ENCODE measurements at places on chromosomes 16 and 17.

GRCh38 chr16:89118361-89119165 lies 24.9 kb downstream of the ACSF3 start:
- DNase-seq, result no peak

- no peak for DNase-seq
Measured at GRCh38 chr16:57759541-57760356, 24.2 kb downstream of the KATNB1 start.

DNA sequence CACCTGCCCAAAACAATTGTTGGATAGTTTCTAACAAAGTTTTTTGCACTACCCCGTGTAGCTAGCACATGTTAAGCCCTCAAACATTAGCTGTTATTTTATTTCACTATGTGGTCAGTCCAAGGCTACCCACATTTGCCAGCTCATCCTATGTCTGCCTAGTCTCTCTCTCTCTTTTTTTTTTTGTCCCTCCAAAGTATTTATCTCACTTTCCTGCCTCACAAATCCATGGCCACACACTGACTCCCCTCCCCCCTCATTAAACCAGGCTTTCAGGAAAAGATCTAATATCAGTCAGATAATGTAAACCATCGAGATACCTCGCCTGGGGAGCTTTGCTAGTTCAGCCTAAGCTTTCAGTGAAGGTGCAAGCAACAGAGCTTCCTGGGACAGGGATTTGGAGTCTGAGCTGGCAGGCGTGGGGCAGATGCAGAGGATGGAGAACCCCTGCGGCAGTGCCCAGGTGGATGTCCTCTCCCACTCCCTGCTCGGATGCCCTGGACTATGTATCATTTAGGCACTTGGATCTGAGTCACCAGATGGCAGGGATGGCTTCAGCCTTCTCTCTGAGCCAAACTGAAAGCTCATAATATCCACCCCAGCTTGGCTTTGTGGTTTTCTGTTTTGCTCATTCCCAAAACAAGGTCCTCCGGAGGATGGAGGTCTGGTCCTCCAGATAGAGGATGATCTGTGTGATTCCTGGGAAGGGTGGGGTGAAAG lies 73.7 kb upstream of the FOXF1 start:
- no peak for DNase-seq

- no peak for DNase-seq
Measured at GRCh38 chr16:78034530-78034929, 12.2 kb downstream of the CLEC3A start.

GRCh38 chr16:68563631-68564381 lies 24.7 kb downstream of the ZFP90 start:
- no peak for DNase-seq

DNA sequence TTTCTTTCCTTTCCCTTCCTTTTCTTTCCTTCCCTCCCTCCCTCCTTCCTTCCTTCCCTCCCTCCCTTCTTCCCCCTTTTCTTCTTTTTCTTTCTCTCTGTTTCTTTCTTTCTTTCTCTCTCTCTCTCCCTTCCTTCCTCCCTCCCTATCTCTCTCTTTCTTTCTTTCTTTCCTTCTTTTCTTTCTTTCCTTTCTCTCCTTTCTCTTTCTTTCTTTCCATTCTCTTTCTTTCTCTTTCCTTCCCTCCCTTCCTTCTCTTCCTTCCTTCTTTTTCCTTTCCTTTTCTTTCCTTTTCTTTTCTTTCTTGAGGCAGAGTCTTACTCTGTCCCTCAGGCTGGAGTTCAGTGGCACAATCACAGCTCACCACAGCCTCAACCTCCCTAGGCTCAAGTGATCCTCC lies 31.0 kb downstream of the DEXI start:
- DNase-seq, result no peak

GRCh38 chr16:66534376-66534799 lies 15.5 kb downstream of the TK2 start:
- no peak for DNase-seq

GRCh38 chr17:1509290-1509881 lies 7.0 kb downstream of the INPP5K start:
- DNase-seq, result no peak
